ENCODE measurements at places on chromosomes 13 and 19.

DNA sequence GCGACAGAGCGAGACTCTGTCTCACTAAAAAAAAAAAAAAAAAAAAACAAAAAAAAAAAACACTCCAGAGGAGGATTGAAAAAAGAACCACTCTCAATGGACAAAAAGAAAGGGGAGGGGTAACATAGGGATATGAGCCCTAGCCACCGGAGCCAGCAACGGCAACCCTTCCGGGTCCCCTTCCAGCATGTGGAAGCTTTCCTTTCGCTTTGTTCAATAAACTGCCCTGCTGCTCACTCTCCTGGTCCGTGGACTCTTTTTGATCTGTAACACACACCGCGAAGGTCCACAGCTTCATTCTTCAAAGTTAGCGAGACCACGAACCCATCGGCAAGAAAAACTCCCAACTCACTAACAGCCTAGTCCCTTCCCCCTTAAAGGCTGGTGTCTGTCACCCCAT is 1.0 kb upstream of the REX1BD start:
- DNase-seq: no peak

DNA sequence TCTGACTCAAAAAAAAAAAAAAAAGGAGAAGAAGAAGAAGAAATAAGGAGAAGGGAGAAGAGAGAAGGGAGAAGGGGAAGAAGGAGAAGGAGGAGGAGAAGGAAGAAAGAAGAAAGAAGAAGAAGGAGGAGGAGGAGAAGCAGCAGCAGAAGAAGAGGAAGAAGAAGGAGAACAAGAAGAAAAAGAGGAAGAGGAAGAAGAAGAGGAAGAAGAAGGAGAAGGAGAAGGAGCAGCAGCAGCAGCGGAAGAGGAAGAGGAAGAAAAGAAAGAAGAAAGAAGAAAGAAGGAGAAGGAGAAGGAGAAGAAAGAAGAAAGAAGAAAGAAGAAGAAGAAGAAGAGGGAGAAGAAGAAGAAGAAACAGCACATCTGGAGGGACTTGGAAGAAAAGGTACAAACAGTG is 4.1 kb upstream of the CNN1 start:
- DNase-seq: no peak

GRCh38 chr19:48571378-48572162 is 19.6 kb downstream of the SULT2B1 start:
- no peak for DNase-seq

DNA sequence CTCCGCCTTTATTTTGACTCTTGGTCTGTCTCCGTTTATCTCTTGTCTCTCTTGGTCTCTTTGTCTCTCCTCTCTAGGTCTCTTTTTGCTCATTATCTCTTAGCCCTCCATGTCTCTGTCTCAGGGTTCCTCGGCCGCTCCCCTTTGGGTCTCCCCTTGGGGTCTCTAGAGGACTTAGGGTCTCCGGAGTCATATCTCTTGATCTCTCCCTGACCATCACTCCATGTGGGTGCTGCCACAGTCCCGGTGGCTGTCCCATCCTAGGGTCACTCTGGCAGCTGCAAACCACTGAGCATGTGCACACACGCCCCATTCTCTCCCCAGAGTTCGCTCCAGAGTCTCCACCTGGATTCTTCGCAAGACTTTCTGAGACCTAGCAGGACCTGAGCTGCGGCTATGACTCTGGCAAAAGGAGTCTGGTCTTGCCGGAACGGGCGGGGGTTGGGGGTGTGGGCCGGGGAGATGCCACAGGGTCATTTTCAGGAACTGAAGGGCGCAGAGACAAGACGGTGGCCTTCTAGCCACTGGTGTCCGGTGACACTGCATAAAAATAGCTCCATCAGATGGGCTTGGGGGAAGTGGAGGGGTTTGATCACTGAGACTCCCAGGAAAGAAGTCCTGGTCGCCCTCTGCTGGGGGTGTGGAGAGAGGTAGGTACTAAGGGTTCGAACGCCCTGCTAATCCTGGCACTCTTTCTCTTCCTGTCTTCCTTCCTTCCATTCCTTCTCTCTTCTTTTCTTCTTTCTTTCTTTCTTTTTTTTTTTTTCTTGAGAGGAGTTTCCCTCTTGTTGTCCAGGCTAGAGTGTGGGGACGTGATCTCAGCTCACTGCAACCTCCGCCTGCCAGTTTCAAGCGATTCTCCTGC is 1.2 kb upstream of the KCNA7 start:
- DNase-seq: no peak

DNA sequence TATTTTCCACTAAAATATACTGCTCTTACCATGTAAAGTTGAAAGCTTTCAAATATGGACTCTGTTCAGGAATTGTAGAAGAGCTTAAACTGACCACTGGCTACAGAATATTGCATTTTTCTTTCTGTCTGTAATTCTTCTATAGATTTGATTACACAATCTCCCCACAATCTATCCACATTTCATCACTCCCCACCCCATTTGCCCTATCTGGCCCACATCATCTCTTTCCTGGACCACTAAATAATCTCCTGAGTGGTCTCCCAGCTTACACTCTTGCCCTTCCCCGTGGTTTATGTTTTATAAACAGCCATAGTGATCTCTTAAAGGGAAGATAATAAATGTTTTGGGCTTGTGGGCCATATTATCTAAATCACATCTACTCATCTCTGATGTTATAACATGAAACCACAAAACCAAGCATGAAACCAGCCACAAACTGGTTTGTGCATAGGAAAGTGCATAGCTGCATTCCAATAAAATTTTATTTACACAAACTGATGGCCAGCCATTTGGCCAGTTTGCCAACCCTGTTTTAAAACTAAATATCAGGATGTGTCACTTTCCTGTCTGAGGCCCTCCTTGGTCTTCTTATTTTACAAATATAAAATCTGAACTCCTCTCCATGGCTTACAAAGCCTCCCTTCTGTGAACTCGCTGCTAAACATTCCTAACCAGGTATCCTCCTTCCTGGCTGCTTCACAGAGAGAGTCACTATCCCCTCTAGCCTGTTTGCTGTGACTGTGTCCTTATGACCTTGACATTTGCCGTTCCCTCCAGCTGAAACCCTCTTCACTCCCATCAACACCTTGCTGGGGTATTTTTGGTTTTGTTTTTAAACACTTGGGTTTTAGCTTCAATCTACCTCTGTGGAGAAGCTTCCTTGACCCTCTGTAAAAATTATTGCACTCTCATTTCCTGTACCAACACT is 500.9 kb downstream of the GPC6 start:
- no peak for DNase-seq

- DNase-seq: no peak
These were observed 13.1 kb downstream of the C19orf47 start for GRCh38 chr19:40335101-40335500.

DNA sequence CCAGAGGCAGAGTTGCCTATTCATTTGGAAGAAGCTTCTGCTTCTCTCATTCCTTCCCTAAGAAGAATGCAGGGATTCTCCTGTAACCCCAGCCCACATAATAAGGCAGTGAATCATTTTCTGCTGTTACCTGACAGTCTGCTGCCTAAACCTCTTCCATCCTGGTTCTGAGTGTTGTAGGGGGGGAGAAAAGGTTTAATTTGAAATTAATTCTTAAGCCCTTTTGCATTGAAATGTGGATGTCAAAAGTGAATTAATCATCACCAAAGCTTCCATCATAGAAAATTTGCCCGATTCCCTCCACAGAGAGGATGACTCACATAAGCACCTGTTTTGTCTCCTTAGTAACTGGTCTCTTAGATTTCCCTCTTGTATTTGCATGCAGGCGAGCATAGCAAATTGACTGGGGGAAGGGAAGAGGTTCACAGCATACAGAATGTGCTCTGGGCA is 146.7 kb upstream of the FNDC3A start:
- DNase-seq: no peak

DNA sequence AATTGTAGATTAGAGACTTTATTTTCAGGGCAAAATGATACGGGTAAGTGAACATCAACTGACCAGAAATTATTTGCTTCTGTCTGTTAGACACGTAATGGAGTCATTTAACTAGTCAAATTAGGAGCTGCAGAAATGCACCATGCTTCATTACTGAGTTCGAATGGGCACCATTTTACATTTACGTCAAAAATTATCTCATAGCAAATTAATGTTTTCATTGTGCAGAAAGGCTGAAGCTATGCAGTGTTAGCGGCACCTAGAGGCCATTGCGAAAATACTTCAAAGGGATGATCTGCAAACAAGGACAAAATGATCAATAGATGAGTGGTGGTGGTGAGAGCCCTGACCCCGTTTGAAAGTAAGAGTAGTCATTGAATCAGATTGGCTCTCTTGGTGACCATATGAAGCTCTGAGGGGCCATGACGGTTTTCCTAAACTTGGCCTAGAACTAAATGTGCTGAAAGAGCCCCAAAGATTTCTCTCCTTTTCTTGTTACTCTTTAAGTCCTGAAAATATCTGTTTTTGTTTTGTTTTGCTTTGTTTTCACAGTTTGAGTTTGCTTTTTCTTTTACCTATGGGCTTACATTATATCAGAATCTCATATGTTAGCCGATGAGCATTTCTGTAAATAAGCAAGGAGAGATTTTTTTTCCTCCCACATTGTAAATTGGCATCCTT is 277.9 kb downstream of the ZNF536 start:
- DNase-seq: no peak

- no peak for DNase-seq
These were observed 363.3 kb downstream of the LIG4 start for GRCh38 chr13:107852072-107852471.

GRCh38 chr13:113110852-113111315 is 5.3 kb downstream of the F7 start:
- DNase-seq: no peak

GRCh38 chr19:46482631-46483030 is 11.3 kb upstream of the PNMA8A start:
- no peak for DNase-seq

DNA sequence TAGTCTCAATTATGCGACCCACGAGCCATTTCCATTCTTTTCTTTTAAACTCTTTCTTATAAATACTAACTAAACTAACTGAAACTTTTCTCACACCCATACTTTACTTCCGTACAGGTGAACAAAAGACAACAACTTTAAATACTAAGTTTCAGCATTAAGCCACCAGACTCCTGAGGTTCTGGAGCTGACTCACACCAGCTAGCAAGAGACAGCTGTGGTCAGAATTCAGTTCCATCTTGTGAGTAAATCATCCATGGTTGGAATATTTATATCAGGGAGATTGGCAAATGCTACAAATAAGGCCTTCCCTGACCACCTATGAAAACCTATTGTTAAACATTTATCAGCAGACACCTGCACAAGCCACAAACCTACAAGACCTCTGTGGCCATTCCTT is 897.0 kb downstream of the EFNB2 start:
- no peak for DNase-seq

- DNase-seq: no peak
These were observed 2.2 kb downstream of the BST2 start for GRCh38 chr19:17402982-17403855.

GRCh38 chr13:44617648-44618047 is 41.5 kb upstream of the TSC22D1 start:
- DNase-seq: no peak

GRCh38 chr19:54002495-54003315 is 11.3 kb downstream of the CACNG6 start:
- DNase-seq: no peak

DNA sequence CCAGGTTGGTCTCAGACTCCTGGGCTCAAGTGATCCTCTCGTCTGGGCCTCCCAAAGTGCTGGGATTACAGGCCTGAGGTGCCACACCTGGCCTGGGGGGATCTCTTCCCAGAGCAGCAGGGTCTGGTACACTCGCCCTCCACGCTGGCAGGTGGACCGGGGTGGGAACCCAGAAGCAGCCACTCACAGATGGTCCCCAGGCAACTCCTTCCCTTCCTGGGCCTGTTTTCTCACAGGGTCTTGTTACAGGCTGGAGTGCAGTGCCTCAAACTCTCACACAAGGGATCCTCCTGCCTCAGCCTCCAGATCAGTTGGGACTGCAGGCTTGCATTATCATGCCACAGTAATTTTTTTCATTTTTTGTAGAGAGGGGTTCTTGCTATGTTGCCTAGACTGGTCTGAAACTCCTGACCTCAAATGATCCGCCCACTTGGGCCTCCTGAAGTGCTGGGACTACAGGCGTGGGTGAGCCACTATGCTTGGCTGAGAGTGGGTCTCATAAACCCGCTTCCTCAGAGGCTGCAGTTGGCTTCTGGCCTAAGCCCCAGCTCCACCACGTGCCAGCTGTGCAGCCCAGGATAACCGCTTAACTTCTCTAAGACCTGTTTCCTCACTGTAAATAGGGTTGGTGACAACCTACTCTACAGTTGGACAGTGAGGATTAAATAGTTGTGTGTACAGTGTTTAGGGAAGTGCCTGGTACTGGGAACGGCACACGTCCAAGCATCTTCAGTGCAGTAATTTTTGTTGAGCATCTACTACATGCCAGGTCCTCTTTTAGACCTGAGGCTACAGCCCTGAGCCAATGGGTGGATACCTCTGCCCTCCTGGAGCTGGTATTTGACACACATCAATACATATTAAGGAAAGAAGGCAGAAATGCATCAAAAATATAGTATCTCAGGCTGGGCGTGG is 871 bp upstream of the CCER2 start:
- DNase-seq: no peak

DNA sequence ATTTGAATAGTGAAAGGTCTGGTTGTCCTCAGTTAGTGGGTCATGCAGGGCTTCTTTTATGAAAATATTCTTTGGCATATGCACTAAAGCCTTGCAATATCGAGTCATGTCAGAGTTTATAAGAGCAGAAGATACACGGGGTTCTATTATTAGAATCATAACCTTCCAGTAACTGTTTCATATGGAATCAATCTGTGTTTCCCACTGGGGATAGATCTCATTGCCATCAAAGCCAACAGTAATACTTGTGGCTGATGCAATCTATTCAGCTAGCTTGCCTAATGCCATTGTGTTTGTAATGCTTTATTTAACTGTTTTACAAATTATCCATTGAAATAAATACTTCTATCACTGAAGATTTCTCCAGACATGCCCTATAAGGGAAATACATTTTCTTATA is 746.9 kb upstream of the PCDH9 start:
- DNase-seq: no peak

DNA sequence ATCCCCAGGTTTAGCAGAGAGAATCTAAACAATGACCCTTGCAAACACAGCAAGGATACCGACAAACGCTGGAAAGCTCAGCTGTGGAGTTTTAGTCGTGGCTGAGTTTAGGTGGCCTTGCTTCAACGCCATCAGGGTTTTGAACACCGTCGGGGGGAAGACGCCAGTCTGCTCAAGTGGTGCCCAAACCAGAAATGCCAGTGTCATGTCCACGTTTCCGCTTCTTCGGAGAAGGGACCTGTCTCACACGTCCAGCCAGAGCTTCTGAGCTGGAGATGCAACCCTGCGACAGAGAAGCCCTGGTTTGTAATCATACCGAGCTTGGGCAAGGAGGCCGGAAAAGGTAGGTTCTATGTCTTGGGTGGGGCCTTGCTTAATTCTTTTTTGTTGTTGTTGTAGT is 42.6 kb upstream of the ATP11A start:
- no peak for DNase-seq

GRCh38 chr13:37225414-37226070 is 120.1 kb upstream of the CSNK1A1L start:
- no peak for DNase-seq

DNA sequence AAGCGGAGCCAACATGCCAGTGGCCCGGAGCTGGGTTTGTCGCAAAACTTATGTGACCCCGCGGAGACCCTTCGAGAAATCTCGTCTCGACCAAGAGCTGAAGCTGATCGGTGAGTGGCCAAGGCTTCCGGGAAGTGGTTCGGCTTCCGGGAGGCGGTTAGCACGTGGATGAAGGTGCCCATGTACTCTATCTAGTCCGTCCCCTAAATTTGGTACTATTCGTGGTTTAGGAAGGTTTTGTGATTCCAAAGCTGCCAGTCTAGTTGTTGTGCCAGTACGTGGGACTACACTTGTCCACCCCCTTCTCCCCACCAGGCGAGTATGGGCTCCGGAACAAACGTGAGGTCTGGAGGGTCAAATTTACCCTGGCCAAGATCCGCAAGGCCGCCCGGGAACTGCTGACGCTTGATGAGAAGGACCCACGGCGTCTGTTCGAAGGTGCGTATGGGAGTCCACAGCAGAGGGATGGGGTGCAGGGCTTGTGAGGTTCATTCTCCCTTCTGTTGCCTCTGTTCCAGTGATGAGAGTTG is 579 bp downstream of the RPS9 start:
- no peak for DNase-seq
